Effector CD8-positive, alpha-beta T cell (primary cell): ENCODE measurements at places on chromosomes 6 and 20.

DNA sequence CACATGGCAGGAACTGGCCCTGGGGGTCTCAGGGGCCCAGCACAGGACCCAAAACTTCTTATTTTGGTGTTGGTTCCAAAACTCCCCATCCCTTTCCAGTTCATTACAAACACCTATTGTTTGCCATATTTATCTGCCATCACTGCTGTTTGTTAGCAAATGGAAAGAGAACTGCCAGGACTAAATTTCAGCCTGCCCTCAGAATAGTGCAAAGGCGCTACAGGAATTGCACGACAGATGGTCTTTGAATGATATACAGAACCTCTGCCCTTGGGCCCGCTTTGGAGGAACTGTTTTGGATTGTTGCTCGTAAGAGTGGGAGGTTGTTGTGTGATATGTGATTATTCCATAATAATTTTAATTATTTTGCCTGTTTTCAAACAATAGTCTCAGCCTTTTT, 199.0 kb upstream of the FBXL4 start:
- no peak for DNase-seq

DNA sequence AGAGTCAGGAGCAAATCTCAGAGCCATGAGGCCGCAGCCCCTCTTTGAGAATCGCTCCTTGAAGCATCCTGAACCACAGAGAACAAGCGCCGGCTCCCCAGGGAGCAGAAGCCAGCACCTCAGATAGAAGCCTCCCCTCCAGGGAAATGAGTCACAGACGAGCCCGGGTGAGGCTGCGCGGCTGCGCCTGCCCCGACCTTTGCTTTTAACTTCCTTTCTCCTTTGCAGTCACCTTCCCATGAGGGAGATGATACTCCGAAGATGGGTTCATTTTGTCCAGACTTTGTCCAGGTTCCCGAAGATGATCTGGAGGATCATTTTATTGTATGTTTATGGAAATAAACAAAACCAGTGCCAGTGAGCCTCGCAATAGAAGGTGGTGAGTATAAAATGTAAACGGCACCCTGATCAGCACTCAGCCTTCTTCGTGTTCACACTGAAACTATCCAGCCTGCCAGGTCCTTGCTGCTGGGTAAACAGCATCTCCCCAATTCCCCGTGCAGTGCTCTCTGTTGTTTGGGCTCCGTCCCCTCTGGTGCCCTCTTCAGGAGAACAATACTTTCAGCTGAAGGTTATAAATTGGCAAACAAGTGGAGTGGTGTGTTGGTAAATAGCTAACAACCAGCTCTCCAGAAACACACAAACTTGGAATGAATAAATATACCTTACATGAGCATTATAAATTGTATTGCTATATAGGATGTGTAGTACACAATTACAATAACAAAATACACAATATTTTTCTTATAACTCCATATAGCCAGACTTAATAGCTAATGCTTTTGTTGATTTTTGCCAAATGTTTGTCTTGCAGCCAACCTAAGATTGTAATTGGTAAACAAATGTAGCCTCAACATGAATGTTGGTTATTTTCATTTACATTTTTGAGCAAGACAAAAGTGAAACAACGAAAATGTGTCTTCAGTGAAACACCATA, 41.4 kb upstream of the TMEM181 start:
- DNase-seq, result no peak

GRCh38 chr20:32018269-32019155, 8.3 kb downstream of the CCM2L start:
- DNase-seq, result peak; percentile 35

DNA sequence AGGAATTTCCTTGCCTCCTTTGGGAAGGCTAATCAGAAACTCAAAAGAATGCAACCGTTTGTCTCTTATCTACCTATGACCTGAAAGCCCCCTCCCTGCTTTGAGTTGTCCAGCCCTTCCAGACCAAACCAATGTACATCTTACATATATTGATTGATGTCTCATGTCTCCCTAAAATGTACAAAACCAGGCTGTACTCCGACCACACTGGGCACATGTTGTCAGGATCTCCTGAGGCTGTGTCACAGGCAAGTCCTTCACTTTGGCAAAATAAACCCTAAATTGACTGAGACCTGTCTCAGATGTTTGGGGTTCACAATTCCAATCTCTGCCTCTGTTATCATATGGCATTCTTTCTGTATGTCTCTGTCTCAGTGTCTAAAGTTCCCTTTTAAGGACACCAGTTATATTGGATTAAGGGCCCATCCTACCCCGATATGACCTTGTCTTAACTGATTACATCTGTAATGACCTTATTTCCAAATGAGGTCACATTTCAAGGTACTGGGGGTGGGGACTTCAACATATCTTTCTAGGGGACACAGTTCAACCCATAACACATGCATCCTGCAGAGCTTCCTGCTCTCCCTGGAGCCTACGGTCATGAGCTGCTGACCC, 513.5 kb upstream of the JARID2 start:
- no peak for DNase-seq

DNA sequence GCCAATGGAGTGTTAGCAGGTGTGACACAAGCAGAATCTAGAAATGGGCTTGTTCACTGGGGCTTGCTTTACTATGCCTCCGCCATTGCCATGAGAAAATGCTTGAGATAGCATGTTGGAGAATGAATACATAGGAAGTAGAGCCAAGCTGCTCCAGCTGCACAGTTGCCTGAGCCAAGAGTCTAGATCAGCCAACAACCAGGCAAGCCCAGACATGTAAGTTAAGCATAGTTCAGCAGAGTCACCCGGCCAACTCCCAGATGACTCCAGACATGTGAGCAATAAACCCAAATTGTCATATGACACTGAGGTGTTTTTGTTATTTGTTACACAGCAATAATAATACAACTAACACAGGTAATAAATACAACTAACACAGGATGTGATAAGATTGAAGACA, 167.9 kb downstream of the HAO1 start:
- DNase-seq, result no peak

DNA sequence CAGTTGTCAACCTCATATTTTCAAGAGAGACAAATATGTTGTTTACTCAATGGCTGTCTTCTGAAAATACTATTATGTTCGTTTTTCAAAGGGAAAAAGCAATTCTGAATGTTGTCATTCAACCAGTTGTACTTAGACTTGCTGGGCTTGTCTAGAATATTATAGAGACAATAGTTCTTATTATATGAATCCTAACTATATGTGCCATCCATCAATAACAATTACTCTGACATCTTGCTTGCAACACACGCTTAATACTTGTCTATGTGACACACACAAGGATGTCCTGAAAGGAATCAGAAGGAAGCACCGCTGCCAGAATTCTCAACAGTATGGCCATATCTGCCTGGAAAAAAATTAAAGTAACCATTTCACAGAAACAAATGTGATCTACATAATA, 283.3 kb upstream of the NRSN1 start:
- no peak for DNase-seq

- DNase-seq, result no peak
Measured at GRCh38 chr6:111011360-111012142, 29.7 kb downstream of the RPF2 start.

- no peak for DNase-seq
Measured at GRCh38 chr6:159727717-159728445, 575 bp downstream of the WTAP start.

- no peak for DNase-seq
Measured at GRCh38 chr6:150470131-150470530, 101.3 kb downstream of the IYD start.

DNA sequence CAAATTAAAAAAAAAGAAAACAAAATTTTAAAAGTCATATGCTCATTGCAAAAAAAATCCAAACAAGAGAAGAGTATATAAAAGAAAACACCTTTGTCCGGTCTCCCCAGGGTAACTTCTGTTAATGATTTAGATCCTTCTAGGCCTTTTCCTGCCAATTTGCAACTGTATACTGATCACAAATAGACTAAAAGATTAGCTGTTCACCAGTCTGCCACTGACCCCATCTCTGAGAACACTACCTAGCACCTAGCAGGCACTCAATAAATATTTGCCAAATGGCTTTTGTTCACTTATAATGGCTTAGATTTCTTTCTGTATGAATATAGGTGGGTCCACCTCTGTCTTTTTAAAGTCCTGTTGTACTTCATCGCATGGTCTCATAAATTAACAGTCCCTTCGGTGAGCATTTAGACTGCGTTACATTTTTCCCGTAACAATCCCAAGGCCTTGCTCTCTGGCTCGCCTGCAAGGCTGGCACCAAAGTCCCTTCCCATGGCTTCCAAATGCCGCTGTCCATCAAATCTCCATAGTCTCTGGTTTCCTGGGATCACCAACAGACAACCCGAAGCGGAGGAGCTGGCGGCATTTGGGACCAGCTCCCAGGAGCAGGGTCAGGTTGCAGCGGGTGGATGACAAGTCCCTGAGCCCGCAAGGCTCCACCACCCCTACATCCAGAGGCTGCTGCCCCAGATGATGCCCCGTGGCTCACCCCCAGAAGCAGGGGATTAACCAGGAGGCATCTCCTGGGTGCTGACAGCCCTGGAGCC, 11.8 kb downstream of the JPH2 start:
- no peak for DNase-seq

DNA sequence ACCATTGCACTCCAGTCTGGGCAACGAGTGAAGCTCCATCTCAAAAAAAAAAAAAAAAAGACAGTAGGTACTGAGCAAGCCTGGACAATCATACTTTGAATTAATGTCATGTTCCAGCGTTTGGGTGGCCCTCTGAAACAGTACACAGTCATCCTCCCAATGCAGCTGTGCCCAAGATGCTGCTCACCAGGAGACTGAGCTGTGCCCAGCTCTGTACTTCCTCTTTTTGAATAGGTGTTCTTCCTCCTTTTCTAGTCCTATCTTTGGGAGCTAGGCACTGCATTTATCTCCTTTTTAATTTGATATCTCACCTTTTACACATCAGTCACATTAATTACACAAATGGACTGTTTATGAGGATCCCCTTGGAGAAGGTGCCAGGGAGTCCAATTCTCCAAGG, 101.5 kb downstream of the RPP40 start:
- DNase-seq, result no peak

DNA sequence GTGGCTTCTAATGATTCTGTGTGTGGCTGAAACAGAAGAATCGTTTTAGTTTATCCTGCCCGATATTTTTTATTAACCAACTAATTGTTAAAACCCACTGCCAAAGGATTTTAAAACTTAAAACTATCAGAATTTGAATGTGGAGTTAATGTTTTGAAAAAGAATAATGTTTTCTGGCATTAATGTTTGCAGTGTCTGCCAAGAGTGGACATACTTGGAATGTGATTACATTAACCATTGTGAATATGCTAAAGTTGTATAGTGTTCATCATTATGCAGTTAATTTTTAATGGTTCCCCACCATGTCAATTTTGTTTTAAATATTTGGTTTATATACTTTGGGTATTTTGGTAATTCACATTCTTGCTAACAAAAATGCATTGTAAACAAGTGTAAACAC, 24.4 kb downstream of the DCBLD1 start:
- DNase-seq, result no peak

GRCh38 chr6:32244946-32245398, 21.1 kb upstream of the NOTCH4 start:
- DNase-seq, result peak; percentile 74

- DNase-seq, result no peak
Measured at GRCh38 chr6:128492386-128492785, 28.0 kb downstream of the PTPRK start.

DNA sequence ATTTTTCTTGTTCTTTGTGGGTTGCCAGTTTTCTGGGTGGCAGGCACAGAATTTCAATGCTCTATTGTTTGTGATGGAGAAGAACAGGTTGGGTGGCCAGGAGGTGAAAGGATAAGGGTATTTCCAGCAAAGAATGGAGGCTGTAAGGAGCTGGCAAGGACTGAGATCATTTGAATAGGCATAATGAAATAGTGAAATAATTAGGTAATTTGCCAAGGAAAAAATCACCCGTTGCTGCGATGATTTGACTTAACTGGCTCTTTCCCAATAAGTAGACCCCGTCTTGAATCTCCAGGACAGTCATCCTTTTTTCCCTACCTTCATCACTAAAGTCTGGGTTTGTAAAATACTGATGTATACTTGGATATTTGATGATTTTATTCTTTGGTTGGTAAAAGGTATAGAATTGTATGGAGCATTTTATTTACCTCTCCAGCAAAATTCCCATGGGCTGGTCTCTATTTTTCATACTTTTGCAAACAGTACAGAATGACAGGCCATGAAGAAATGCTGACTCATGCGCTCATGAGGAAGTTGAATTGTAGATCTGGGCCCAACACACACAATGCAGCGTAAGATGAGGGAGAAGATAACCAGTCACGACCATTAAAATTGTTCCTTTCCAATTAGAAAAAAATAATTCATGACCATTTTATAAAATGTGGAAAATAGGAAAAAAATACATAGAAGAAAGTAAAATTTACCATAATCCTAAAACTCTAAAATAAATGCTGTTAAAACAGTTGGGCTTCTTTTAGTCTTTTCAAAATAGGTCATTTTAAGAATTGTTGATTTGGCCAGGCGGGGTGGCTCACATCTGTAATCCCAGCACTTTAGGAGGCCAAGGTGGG, 2.4 kb upstream of the GCNT2 start:
- DNase-seq, result no peak

GRCh38 chr6:112021691-112022310, 32.1 kb upstream of the CCN6 start:
- no peak for DNase-seq

- no peak for DNase-seq
Measured at GRCh38 chr20:53786071-53786444, 192.4 kb upstream of the ZNF217 start.

- no peak for DNase-seq
Measured at GRCh38 chr6:82711971-82712370, 348.4 kb downstream of the TPBG start.

DNA sequence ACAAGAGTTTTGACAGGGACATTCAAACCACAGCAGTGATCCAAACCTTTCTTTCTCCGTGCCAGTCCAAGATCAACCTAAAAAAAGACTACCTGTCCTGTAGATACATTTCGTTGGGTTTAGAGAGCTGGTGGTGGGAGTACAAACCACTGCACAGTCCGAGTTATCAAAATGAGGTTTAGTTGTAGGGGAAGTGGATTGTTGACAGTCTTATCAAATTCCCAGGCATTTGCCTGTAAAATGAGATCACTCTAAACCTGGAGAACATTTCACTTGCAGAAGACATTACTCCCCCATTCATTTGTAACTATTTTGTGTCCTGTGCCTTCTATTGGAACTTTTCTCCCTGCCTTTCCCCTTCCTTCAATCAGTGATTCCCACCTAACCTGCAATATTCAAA, 469.6 kb upstream of the JARID2 start:
- DNase-seq, result no peak

- no peak for DNase-seq
Measured at GRCh38 chr20:44142413-44142812, 44.6 kb downstream of the JPH2 start.

- DNase-seq, result no peak
Measured at GRCh38 chr20:45432294-45432693, 16.4 kb downstream of the PIGT start.

GRCh38 chr6:39377539-39377950, 55.0 kb upstream of the KCNK16 start:
- DNase-seq, result no peak

DNA sequence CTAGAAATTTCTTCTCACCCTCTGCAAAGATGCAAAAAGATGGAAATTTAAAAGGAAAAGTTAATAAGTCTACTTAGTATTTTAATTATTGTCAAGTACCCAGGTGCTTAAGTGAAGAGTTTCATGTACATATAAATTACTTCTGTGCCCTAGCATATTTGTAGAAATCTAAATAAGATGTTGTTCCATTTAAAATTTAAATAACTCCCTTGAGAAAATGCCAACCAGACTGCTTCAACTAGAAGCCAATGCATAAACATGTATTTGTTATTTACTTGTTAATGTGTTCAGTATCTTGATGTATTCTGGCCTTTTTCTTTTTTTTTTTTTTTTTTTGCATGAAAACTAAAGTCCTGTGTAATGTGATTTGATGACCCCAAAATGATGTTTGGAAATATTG, 6.3 kb upstream of the TMEM244 start:
- DNase-seq, result no peak

- DNase-seq, result no peak
Measured at GRCh38 chr6:35295521-35296315, 1.9 kb upstream of the DEF6 start.
